ENCODE measurements at places on chromosomes 7 and 10.

DNA sequence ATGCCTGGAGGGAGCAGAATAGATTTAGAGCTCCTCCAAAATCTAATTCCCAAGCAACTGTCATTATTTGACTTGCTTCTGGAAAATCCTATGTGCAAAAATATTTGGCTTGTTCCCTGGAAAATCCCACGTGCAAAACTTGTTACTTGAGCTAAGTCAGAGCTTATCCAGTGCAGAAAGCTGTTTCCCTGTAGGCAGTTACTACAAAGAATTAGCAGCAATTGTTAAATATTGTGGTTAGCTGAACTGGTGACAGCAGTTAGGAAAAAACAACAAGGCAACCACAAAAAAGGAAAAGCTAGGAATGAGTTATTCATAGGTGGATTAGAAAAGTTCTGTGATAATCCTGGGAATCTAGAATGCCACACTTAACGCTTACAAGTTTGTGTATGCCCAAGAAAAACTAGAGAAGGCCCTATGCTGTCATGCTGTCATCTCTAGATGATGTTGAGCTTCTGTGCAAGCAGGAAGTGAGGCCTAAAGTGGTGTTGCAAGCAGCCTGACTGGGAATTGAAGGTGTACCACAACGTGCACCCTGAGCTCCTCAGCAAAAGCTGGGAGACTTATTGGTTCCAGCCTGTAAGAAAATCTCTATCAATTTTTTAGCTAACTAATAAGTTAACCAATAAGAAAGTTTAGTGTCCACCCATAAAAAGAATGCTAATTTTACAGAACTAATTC is 738.6 kb upstream of the LRRTM3 start:
- DNase-seq = no peak

DNA sequence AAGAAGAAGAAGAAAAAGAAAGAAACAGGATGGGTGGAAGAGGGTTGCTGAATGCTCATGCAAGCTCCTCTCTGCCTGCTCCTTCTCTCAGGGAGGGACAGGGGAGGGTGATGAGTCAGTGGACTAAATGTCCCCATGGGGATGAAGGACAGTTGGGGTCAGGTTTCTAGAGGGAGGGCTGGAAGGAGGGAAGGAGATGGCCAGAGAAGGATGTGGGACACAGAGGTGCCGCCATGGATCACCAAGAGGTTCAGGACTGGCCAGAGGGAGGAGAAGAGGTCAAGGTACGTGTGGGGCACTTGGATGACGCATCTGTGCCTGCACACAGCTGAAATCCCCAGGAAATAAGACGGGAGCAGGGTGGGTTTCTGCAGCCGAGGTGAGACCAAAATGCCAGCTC is 88.9 kb upstream of the GTF2I start:
- DNase-seq = no peak

GRCh38 chr10:48708144-48708543 is 23.5 kb downstream of the WDFY4 start:
- DNase-seq = no peak

GRCh38 chr7:100584054-100584682 is 1.8 kb downstream of the LRCH4 start:
- no peak for DNase-seq

GRCh38 chr7:27890205-27890849 is 150.4 kb downstream of the TAX1BP1 start:
- DNase-seq = no peak

- no peak for DNase-seq
Observed at GRCh38 chr7:22052674-22053365, 107.1 kb upstream of the CDCA7L start.

DNA sequence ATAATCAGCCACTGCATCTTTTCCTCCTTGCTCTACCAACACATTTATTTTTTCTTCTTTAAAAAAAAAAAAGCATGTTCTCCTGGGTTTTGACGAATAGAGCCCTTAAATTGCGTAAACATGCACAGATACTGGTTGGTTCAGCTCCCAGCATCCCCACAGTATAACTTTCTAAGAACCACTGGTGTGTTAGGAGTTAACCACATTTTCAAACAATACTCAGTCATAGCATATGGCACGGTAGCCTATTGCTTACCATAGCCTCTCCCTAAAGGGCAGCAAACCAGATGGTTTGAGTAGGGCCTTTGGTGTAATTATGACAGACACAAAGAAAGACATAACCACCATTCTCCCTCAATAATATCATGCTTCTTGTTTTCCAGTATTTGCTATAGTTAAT is 145.0 kb downstream of the LRRC4 start:
- no peak for DNase-seq

- DNase-seq = no peak
Observed at GRCh38 chr10:4688601-4689000, 137.4 kb upstream of the AKR1E2 start.

DNA sequence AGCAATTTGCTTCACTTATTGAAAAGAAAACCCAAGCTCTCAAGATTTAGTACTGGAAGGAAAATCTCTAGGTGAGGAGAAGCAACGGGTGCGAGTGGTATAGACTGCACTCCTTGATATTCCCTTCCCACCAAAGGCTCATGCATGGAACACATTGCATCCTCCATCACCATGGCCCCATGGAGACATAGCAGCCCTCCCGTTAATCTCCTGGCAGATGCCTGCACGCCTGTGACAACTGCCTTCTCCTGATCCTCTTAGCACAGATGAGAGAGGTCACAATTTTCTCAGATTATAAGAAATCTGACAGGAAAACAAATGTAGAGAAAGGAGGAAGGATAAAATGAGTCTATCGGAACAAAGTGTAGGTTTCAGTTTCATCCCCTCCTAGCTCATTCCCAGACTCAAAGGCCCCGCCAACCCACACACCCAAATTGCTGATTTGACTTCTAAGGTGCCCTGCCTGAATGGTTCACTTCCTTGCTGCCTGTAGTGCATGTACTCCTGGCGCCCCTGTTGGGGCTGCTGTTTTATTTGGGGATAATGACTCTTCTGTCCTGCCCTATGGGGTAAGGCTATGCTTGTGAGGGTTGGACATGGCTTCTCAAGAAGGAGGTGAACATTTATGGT is 50.0 kb downstream of the PLXNA4 start:
- no peak for DNase-seq

DNA sequence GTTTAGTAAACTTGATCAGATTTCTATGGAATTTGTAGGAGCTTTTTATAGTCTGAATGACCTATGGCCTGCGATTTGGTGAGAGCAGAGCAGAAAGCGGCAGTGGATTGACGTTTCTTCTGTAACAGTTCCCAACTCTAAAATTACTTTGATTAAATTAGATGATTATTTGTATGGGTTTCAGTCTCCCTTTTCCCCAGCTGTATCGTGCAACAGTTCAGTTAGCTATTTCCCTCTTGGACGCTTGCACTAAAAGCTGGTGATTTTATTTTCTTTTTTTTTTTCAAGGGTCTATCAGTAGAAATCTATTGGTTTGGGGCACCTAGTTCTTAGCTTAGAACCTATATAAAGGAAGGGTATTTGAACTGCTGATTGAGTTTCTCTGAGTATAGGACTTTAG is 6.8 kb downstream of the AHCYL2 start:
- DNase-seq = no peak

DNA sequence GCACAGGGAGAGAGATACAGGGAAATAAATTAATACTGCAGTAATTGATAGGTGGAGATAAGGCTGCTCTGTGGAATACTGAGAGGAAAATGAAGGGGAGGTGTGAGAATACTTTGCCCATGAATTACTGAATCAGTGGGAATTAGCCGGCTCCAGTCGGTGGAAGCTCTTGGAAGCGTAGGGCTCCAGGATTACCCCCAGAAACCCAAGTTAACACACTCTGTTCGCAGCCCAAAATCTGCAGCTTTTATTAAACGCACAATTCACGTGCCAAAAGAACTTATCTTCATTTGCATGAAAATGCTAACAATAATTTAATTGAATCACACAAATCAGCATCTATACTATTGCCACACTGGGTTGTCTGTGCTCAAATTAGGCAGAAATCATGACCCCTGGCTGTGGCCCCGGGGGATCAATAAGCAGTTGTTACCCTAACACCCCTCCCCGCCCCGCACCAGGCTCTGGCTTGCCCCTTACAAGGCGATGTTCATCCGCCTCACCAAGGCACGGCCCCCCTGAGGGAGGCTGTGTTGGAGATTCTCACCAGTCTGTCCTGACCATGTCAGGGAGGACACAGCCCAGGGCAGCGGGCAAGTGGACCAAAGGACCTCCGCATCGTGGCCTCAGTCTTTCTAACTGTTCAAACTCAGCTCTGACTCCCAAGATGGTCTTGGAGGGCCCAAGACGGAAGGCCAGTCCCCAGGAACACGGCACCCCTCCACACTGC is 48.4 kb upstream of the MGMT start:
- no peak for DNase-seq
